ENCODE measurements at places on chromosomes 7 and 10.

GRCh38 chr7:106795877-106796231, 69.2 kb upstream of the PIK3CG start:
- no peak for DNase-seq

DNA sequence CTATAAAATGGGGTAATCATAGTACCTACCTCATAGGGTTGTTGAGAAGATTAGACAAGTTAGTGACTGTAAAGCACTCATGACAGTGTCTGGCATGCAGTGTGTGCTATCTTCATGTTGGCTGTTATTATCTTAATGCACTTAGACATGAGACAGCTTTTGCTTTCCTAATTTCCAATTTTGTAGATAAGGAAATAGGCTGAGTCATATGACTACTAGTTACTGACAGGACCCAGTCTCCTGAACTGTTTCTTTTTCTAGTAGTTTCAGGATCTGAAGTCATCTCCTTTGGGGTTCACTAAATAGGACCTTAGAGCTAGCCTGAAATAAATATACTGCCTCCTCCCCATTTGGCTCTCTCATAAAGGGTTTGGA, 74.2 kb downstream of the SNX10 start:
- no peak for DNase-seq

GRCh38 chr10:131902211-131902610, 1.4 kb downstream of the PPP2R2D start:
- DNase-seq, result no peak

DNA sequence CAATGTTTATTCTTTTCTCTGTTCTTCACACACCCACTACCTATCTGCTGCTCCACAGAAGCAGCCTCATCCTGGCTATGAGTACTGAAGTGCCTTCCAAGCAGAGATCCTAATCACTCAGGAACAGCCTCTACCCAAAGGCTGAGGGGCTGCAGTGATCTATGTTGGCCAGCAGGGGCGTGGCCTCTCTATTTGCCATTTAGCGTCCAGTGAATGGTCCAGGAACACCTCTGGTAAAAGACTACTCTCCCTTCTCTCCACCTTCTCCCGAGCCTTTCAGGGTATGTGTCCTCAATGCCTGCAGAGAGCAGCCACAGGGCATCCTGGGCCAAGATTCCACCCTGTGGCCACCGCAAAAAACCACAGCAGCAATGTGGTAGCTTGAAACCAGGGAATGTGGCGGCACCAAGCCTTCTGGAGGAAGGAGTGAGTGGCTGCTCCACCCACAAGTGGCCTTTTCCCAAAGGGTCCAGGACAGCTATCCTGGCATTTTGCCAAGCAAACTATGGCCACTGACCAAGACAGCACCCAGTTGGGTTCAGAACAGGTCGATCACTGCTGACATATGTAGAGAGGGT, 70.9 kb downstream of the SYPL1 start:
- DNase-seq, result no peak

DNA sequence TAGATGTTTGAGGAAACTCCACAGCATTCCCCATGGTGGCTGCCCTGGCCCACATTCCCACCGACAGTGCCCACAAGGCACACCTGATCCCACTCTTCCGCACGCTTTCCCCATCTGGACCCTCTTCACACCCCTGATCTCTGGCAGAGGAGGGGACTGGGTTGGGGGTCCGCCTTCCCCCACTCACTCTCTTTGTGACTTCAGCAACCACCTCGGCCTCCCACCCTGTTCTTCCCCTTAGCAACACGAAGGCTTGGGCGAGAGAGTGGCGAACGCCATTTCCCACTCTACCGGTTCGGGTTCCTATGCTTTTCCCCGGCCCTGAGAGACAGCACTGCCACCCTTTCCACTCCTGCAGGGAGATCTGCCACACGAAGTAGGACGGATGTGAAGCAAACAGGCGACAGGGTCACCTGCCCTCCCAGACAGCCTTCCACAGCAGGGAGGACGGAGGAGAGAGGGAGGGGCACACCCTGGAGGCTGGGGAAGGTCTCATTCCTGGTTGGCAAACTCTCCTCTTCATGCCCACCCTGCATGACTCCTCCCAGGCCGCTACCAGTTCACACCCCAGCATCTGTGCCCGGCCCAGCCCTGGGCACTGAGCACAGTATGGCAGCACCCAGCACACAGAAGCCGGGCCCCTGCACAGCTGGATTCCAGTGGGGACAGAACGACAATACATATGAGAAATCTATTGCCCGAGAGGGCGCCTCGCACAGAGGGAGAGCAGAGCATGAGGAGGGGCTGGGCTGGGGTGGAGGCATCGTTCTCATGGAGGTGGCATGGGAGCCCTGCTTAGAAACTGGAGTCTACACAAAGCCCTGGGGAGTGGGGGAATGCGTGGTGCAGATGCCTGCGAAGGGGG, 93.5 kb downstream of the PAXIP1 start:
- DNase-seq, result no peak
